Activated naive CD4-positive, alpha-beta T cell treated with anti-CD3 and anti-CD28 coated beads, Interleukin-2, amount 50 U/mL, for 16 hours (primary cell): ENCODE measurements at places on chromosomes 12 and 14.
A peak's percentile ranks its signal among the peaks of the same experiment; 100 is the strongest.

DNA sequence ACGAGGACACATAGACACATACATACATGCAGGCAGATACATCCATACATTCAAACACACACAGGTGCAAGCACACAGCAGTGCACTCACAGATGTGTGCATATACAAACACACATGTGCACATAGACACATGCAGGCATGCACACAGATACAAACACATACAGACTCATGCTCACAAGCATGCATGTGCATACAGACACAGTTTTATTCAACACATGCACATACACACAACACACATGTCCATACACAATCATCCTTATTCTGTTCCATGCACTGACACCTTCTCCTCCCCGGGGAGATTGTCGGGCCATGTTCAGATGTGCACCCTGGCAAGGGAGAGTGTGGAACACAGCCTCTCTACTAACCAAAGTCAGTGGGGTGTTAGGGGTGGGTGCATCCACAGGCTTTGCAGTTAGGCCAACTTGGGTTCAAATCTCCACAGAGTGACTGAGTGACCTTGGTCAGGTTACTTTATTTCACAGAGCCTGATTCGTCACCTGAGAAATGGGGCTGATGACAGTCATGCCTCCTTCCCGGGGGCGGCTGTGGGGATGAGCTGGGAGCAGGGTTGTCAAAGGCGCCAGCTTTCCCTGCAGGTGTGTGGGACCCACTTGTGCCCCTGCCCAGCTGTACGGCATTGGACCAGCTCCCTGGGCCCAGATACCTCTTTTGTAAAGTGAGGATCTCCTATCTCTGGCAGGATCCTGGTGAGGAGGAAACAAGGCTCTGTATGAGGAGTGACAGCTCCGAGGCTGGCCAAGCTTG is 250.1 kb downstream of the SLC41A2 start:
- DNase-seq: no peak

- DNase-seq: no peak
Observed at GRCh38 chr14:32087173-32087861, 10.2 kb downstream of the ARHGAP5 start.

DNA sequence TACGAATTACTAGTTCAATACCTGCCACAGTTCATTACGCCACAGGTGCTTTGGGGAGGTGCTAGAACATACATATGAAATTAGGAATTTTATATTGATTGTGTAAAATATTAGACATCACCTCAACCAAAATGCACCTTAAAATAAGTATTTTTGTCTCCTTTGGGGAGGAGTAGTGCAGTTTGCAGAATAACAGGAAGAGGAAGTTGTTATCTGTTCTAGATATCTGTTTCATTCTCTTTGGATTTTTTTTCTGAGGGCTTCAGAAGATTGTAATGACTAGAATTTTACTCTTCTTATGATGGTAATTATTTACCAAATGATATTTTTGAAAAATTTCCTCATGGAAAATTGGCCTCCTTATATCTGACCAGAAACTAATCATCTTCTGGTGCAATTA is 9.9 kb upstream of the GYS2 start:
- no peak for DNase-seq

DNA sequence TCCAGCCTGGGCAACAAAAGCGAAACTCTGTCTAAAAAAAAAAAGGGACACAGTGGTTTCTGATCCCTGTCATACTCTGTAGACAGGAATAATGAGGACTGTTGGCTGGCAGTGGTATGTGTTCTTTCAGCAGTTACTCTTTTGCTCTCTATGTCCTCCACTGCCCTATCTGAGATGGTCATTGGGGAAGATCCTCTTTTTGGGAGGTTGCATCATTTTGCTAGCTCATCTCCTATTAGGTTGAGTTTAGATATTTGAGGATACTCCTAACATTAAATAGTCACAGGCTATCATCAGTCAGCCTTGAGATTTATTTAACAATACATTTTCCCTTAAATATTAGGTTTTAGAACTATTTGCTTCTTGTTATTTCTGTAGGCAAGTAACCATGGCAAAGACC is 5.9 kb upstream of the CCDC91 start:
- no peak for DNase-seq

DNA sequence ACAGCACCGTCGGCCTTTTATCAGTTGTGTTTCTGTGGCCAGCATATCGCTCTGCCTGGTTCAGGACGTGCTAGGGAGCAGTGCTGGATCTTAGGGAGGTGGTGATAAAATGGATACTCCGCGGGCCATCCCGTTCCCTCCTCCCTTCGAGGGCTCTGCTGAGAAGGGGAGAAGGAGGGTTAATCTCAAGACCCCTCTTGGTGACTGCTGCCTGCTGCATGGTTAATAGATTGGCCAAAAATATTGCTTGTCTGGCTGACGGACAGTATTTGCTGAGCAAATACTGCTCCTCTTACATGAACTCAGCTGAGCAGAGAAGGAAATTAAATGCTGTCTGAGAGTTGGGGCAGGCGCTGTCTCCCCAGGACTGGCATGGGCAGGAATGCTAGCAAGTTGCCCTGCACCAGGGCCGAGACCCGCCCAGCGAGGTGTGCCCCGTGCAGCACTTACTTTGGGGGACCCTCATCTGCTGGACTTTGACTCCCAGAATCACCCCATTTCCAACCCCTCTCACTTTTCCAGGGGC is 1.2 kb downstream of the FBRSL1 start:
- no peak for DNase-seq

GRCh38 chr12:9642606-9643265 is 26.8 kb upstream of the CLEC2D start:
- no peak for DNase-seq

- DNase-seq: no peak
Observed at GRCh38 chr14:103721334-103722120, 5.9 kb downstream of the ZFYVE21 start.

GRCh38 chr14:50311337-50311971 is 575 bp downstream of the L2HGDH start:
- DNase-seq: no peak

DNA sequence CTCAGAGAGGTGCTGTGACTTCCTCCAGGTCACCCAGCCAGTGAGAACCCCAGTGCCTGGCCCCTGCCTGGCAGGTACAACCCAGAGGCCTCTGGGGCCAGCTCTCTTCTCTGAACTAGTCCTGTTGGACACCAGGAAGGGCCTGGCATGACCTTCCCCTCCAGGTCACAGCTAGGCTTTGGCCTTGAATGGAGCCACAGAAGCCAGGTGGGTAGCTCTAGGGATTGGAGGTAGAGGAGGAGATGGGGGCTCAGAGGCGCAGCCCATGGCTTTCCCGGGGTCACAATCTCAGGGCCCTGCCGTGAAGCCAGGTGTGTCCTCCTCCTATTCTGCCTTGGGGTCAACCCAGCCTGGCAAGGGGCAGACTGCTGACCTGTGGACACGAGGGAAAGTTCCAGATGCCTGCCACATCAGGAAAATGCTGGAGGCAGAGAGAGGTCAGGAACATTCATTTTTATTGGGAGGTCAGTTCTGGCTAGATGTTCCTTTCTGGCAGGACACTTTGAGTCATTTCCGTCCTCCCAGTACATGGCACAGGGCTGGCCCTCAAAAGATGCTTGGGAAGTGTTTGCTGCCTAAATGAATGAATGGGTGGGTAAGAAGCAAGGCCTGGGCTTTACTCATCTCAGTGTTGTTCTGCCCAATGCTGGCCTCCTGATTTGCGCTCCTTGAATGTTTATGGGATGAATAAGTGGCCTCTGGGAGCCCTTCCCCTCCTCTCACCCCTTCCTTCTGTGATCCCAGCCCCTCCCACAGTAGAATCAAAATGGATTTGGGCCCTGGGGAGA is 25.4 kb downstream of the FAM222A start:
- peak; percentile 5 for DNase-seq

DNA sequence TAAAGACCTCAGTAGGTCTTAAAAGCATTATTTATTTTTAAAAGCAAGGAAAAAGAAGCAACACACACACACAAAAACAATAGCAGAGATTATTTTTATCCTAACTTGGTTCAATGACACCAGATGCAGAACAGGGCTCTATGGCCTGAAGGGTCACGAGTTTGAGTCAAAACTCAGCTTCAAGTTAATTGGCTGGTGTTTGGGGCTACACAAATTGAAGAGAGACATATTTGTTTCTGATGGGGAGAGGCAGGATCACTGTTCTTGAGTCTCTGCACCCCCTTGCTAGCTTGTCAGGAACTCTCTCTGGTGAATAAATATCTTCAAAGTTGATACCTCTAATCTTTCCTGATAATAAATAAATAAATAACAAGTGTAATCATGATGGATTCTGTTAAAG is 466.1 kb downstream of the PRKD1 start:
- no peak for DNase-seq

- no peak for DNase-seq
Observed at GRCh38 chr12:46830731-46831334, 5.0 kb upstream of the SLC38A4 start.

DNA sequence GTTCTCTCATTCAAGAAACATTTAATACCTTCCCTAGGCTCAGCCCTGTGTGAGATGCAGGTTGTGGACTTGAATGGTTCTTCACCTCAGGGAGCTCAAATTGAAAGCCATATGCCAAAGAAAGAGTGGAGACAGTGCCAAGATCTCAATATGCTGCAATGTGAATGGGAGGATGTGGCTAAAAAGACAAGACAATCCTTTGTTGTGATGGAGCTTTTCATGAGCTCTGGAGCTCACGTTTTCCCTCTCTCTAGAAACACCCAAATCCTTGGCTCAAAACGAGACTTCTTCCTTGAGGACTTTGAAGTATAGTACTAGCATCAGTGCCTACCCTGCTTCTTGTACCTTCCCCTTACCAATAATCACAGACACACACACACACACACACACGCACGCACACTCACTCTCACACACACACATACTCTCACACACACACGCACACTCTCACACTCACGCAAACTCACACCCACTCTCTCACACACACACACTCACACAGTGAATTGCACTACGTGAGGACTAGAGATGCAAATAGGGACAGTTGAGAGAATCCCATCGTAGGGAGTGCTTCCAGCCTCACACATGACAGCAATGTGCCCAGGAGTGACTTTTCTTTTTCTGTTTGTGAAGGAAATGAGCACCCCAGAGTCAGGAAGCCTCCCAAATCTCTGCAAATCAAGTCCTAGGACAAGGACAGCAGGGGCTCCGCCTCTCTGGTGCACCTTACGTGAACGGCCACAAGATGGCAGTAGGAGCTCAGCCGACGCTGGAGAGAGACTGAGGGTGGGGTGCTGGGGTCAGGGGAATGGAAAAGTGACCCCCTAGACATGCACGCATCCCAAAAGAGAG is 231.4 kb downstream of the PCNX1 start:
- DNase-seq: peak; percentile 56

DNA sequence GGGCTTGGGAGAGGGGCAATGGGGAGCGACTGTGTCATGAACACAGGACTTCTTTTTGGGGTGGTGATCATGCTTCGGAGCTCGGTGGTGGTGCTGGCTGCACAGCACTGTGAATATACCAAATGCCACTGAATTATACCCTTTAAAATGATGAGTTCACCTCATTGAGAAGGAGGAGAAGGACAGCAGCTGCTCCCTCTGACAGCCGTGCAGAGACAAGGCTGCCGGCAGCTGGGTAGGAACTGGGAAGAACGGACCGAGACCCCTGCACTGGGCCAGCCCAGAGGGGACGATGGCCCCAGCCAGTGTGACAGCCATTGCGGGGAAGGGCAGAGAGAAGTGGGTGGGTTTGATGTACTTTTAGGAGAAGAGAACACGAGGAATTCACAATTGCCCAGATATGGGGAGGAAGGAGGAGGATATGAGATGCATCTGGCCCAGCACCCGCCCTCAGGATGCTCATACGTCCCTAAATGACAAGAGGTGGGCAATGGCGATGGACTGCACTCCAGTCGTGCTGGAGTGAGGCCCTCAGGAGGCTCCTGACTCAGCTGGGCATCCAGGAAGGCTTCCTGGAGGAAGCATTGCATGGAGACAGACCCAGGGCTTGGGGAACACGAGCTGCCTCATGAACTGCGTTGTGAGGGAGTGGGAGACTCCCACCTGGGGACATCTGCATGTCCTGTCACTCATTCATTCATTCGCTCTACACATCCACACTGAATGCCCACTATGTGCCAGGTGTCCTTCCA is 64.3 kb upstream of the C14orf180 start:
- DNase-seq: no peak

DNA sequence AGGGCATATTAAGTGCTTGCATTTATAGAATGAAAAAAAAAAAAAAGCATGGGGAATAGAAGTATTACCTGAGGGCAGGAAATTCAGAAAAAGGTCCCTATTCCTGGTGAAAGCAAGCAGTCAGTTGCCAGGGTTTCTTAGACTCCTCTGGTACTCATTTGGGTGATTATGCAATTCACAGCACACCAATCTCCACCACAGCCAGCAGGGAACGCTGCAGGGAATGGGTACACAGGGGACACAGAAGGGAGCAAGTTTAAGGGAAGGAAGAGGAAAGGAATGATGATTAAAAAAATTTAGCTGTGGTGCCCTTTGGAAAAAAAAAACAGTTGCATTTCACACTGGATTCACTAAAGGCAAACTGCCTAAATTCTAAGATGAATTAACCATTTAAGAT is 14.2 kb downstream of the BLTP3B start:
- no peak for DNase-seq

- DNase-seq: no peak
Observed at GRCh38 chr12:24853588-24853987, 95.3 kb downstream of the BCAT1 start.

- DNase-seq: no peak
Observed at GRCh38 chr12:21583587-21583986, 21.1 kb downstream of the GYS2 start.

GRCh38 chr14:22383515-22384166 is 205.4 kb downstream of the DAD1 start:
- DNase-seq: no peak

DNA sequence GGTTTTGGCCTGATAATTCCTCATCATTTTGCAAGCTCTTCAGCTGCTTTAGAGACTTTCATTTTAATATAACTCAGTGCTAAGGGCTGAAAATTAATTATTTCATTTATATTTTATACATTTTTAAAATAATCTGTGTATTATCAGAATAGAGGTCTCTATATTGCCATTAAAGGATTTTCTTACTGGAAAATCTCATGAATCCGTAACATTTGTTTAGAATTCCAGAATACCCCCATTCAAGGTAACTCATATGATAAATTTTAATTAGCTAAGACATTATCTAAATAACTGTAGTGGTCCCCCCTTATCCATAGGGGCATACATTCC is 51.6 kb downstream of the BMAL2 start:
- no peak for DNase-seq

DNA sequence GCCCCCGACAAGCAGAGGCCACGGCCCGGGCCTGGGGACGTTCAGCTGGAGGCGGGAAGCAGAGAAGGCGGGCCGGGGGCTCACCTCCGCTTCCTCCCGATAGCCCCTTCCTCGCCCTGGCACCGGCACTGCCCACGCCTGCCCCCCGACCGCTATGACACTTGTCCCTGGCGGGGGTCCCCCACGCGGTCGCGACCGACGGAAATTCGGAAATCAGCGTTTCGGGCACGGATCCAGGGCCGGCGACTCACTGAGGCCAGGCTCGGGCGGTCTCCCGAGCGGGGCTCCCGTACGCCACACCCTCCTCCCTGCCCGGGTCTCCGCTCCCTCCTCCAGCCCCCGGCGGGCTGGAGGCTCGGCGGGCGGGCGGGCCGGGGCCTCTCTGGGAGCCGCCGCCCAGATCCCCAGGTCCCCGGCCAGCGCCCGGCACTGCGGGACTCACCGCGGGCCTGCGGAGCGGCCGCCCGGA is 581 bp downstream of the PITPNM2 start:
- DNase-seq: peak; percentile 33

- no peak for DNase-seq
Observed at GRCh38 chr12:131153956-131154355, 200.2 kb downstream of the ADGRD1 start.

GRCh38 chr14:68139431-68140075 is 320.0 kb downstream of the RAD51B start:
- DNase-seq: no peak
